ENCODE measurements at places on chromosomes 16 and 17. TPM values are rescaled to one million over a fixed set of nuclear protein-coding genes. Genes with fewer than 3 reads are reported as not detected.

SPECC1 gene
- total RNA-seq = 83.8 TPM

CCDC92B gene
- total RNA-seq = 0.14 TPM

ZNF23 gene
- total RNA-seq = 6.3 TPM

AATK gene
- 14.2 TPM for total RNA-seq

KRTAP2-3 gene
- not detected for total RNA-seq

SLFN14 gene
- total RNA-seq = not detected

SOX15 gene
- 3.1 TPM for total RNA-seq

CNGB1 gene
- 0.29 TPM for total RNA-seq

AXIN2 gene
- total RNA-seq = 14.4 TPM

DHX40 gene
- total RNA-seq = 33.2 TPM

DNA sequence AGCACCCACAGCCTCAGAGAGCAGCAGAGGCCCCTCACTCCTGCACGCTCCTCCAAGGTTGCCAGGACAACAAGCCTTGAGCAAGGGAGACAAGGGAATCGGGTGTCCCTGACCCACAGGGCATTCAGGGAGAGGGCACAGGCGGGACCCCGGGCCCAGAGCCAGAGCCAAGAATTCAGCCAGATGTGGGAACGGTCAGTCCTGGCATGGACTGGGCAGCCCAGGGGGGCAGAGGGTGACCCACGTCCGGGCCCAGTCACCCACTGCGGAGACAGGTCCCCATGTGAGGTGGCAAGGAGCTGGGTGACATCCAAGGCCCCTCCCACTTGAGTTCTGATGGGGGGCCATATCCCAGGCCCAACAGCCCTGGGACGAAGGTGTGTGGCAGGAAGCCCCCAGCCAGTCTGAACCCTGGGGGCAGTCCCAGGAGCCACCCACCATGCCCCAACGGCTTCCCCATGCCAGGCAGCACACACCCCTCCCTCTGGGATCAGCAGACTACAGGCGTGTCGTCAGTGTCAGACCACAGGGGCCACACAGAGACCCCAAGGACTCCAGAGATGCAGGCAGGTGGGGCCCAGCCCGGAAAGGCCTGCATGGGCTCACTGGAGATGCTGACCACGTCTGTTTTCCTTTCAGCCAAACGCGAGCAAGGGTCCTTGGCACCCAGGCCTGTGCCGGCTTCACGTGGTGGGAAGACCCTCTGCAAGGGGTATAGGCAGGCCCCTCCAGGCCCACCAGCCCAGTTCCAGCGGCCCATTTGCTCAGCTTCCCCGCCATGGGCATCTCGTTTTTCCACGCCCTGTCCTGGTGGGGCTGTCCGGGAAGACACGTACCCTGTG, 23.0 kb downstream of the USP6 start:
- no peak for DNase-seq

- DNase-seq = no peak
These were observed 15.4 kb upstream of the WDR45B start for GRCh38 chr17:82663381-82664275.

GRCh38 chr17:49360796-49361128, 1.3 kb downstream of the ZNF652 start:
- DNase-seq = no peak

- no peak for DNase-seq
These were observed 30.5 kb downstream of the SNTB2 start for GRCh38 chr16:69217433-69217832.

DNA sequence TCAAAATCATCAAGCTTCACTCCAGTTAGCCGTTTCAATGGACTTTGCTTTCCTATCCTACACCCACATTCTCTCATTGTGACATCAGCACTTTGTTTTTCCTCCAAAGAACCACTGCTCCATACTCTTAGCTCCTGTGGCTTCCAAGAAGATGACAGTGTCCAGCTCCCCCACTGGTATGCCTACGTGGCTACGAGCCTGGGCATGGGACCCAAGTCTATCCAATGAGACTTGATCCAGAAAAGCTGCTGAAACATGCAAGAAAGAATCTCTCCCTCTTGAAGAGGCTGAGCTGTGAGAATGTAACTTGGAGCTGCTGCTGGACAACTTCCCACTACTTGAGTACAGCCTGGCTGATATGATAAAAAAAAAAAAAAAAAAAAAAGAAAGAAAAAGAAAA, 9.4 kb downstream of the TOX3 start:
- peak; percentile 55 for DNase-seq

- DNase-seq = no peak
These were observed 73.1 kb upstream of the CDC42EP4 start for GRCh38 chr17:73384926-73385325.

DNA sequence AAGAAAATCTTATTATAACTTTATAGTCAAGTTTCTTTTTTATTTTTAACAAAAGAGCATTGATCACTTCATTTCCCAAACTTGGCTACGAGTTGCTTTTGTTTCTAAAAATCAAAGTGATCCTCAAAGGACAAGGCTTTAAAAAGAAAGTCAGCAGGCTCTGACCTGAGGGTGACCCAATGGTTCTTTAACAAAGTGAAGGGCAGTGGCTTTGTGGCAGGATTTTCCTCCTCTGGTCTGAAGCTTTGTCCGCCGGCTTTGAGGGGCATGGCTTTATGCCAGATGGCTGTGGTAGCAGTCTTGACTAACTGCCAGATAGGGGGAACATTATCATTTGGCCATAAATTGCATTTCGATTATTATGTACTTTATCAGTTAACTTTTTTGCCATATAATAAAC, 28.5 kb downstream of the IQCK start:
- DNase-seq = no peak

- DNase-seq = peak; percentile 79
These were observed 469.3 kb downstream of the CDH13 start for GRCh38 chr16:83095941-83096692.

- DNase-seq = no peak
These were observed 31.7 kb downstream of the CLTC start for GRCh38 chr17:59651346-59651745.

DNA sequence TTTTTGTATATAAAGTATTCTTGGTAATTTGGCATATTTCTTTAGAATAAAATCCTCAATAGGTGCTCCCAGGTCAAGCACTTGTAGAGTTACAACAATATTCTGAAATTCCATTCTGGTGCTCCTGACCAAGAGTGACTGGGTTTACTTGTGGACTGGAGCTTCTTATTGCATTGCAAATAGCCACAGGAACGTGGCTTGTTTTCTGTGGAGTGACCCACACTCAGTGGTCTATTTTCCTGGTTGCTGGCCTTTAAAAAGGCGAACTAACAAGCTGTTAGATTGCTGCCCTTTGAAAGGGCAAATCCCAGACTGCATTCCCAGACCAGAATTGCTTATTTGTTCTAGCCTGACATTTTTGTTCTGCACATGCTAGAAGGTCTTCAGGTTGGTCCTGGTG, 658.8 kb upstream of the GOT2 start:
- DNase-seq = no peak

DNA sequence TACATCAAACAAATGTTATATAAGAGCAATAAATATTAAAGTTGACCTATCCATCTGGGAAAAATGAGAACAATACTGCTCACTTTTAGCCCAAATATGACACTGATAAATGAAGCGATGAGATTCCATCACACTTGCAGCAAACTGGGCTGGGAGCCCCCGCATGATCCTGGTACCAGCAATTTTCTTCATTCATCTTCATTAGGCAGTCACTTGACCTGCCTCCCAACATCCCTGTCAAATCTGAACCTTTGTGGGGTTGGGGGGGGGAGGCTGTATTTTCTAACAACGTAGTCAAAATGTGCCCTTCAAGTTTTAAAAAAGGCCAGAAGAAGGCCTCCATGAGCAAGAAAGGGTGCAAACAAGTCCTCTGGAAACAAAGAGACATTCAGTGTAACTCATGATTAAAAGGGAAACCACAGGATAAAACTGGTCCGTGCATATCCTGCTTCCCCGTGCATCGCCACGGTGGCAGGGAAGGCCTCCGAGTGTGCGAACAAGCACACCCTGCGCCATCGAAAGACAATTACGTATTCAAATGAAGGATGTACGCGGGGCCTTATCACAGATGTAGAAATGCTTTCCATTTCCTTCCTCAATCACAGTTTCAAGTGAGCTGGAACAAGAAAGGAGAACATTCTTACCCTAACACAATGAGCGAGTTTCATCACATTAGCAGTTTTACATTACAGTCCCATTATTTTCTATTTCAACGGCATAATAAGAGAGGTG, 48.4 kb downstream of the TOX3 start:
- DNase-seq = no peak

GRCh38 chr17:48610282-48611211, at the start of gene HOXB7:
TSS of gene HOXB7 (minus strand) at chr17:48611017. CDS start at chr17:48610918, 99 bp downstream.
- peak; percentile 37 for DNase-seq

DNA sequence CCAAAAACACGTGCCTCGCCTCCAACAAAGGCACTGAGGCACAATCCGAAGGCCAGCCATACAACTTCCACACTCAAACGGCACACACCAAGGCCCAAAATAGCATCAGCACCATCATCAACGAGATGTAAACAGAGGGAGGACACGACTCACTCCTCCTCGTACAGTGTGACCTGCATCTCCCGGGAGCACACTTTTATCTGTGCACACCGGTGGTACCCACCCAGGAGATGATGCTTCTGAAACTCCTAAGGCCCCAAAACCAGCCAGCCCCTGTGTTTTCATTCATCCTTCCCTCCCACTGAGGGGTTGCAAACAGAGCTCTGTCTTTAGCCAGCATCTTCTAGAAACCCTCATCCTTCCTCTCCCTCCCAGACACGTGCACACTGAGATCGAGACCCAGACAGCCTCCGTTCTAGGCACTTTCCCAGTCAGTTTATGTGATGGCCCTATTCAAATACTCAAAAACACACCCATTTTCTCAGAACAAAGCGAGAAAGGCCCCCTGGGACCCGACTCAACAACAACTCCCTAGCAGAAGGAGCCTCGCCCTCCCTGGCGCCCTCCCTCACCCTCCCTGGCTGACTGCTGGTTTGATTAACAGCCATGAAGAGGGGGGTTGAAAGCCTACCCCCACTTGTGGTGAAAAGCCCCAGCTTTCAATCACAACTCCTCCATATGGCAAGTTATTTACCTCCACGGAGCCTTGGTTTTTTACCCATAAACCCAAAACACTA, 76.3 kb downstream of the GAS7 start:
- no peak for DNase-seq

DNA sequence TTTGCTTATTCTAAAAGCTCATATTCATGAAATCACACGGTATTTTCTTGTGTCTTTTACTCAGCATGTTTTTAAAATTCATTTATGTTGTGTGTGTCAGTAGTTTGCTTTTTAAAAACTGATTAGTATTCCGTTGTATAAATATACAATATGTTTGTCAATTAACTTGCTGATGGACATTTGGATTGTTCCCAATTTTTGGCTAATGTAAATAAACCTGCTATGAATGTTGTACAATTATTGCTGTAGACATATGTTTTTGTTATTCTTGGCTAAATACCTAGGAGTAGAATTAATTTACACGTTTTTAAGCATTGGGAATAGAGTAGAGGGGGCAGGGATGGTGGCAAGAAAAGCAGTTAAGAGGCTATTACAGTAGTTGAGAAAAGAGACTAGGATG, 199.5 kb upstream of the CCL2 start:
- no peak for DNase-seq

DNA sequence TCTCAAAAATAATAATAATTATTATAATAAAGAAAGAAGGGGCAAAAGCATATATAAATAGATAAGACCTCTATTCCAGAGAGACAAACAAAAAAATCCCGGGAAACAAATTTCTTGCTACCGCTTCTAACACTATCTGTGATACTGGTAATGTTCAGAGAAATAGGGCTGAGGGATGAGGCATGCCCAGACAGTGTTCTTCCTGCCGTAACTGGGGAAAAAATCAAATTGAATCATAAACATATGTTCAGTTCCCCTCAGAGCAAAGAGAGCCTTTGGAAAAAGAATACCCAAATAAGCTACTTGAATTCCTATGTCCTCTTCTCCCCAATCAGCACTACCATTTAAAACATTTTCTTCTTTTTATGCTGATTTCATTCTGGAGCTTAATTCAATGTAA, 688.0 kb downstream of the KCNJ2 start:
- no peak for DNase-seq

GRCh38 chr17:38702916-38703741, 1.9 kb upstream of the MLLT6 start:
- DNase-seq = no peak
